ENCODE measurements at places on chromosomes 7 and 10.

- no peak for DNase-seq
These were observed 79.4 kb upstream of the FEZF1 start for GRCh38 chr7:122383934-122384333.

DNA sequence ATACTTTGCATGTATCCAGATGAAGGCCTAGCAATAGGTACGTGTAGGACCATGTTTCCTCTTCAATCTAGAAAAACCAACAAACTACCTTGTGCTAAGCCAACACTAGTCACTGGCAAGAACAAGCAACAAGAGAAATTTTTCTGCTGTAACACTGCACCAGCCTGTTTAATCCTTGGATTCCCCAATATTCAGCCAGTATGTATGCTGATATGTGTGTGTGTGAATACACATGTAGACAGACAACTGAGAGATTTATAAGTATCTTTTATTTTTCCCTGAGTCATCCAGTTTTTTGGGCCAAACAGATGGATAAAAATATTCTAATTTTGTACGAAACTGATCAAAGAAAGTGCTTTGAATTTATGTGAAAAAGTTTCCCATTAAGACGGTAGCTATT is 26.2 kb downstream of the GLI3 start:
- peak; percentile 48 for DNase-seq

DNA sequence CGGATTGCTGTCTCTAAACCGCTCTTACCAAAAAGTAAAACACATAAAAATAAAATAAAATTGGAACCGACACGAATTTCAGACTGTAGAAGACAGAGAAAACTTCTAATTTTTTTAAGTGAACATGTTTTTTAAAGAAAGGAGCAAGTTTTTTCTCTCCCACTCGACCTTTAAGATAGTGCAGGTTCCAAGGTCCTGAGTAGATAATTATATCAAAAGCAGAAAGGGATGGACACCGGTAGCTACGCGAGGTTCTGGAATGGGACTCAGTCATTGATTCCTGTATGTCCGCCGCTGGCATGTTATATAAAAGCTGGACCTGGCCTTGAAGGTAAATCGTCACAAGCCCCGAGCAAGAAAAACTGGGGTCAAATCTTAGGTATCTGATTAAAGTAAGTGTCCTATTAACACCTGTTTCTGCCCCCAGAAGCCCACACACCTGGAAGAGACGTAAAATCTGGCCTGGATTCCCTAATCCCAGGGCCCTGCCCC is 462 bp upstream of the CISD1 start:
- DNase-seq: no peak

GRCh38 chr10:132185601-132186487 is 904 bp upstream of the DPYSL4 start:
- no peak for DNase-seq

DNA sequence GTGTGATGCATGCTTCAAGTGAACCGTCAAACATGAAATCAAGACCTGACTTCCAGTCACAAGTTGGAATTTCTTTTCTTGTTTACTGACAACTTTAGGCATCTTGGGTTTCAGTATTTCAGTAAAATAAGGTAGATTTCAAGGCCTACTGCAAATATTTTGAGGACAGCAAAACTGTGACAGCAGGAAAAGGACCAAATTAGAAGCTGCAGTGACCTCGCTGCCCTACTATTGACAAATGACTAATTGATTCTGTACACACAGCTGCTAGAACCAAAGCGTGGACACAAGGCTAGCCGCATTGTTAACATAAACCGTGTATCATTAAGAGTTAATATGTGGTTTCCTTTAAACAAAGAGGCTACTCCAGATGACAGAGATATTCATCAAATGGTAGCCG is 105.7 kb upstream of the SEC61G start:
- DNase-seq: no peak

- DNase-seq: no peak
These were observed 109.1 kb downstream of the LSM5 start for GRCh38 chr7:32381024-32381601.

GRCh38 chr7:126792521-126792920 is 460.2 kb downstream of the GRM8 start:
- no peak for DNase-seq

DNA sequence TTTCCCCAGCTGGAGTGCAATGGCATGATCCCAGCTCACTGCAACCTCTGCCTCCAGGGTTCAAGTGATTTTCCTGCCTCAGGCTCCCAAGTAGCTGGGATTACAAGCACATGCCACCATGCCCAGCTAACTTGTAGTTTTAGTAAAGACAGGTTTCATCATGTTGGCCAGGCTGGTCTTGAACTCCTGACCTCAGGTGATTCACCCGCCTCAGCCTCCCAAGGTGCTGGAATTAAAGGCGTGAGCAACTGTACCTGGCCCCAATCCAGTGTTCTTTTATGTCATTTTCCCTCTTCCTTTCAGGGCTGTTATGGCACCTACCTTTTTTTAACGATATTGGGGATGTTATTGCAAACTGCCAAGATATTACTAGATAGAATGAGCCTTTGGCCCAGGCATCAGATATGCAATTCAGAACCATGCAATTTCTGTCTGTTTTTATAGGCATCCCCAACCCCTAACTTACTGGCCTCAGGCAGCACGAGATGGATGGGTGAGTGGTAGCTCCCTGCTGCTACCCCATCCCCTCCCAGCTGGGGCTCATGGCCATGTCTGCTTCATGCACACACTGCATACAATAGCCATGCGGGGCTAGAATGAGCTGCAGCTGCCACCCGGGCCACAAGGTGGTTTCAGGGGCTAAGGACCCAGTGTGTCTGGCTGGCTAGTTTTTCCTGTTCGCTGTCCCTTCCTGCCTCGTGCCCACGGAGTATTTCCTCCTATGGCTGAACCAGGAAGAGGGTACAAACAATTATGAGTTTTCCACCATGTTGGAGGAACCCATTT is 1080.1 kb upstream of the SORCS1 start:
- no peak for DNase-seq
